ENCODE measurements at places on chromosomes 7 and 10.
A peak's percentile ranks its signal among the peaks of the same experiment; 100 is the strongest.

DNA sequence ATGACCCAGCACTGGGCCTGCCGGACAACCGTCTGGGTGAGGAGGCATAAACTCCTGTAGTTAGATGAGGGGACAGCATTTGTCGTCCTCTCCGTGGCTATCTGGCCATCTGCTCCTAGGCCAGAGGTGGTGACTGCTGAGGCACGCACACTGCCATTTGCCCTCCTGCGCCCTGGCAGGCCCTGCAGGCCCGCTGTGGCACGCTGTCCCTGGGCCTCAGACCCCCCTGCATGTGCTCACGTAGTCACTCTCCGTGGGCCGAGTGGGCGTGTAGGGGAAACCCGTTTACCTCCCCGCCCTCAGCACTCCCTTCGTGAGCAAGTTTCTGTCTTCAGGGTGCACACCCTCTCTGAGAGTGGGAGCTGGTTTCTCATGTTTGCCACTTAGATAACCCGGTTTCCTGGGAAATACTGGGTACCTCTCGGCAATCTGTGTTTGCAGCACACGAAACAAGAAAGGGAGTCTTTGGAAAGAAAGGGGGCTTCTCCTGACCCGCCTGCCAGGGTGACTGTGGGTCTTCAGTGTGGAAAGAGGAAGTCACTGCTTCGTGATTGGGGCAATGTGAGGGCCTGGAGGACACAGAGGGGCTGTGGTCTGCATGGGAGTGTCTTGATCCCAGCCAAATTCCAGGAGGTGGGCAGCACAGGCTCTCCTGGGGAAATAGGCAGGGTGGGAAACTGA is 10.8 kb downstream of the ADAMTS14 start:
- no peak for DNase-seq

GRCh38 chr10:44178856-44179255 is 206.0 kb downstream of the CXCL12 start:
- DNase-seq: no peak

- no peak for DNase-seq
These were observed 530 bp upstream of the ANXA7 start for GRCh38 chr10:73414230-73414945.

DNA sequence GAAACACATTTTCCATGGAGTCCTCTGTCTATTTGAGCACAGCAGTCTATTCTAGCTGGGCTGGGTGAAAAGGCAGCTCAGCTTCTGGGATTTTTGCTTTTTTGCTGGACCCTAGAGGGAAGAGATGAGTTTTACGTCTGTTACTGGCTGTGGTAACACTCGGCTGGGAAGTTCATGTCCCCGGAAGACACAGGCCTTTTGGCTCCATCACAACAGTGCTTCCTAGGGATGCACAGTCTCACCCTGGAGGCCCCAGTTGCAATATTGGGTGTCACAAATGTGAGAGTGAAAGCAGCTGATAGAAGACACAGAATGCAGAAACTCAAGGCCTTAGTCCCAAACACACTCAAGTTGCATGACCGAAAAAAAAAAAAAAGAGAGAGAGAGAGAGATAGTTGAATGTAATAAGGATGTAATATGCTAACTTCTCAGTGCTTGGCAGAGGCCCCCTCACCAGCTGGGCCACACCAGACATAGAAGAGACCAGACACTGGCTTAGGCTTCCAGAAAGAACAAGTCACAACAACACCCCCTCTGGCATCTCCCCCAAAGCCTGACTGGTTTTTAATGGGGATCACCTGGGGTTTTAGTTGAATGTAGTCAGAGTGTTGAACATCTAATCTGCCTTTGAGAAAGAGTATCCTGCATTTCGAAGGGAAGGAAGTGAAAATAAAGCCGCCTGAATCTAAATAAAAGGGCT is 545.4 kb upstream of the FZD8 start:
- DNase-seq: no peak

- DNase-seq: no peak
These were observed 313.1 kb upstream of the RNF32 start for GRCh38 chr7:156327474-156327873.

GRCh38 chr7:3780525-3780924 is 479.5 kb downstream of the SDK1 start:
- no peak for DNase-seq

GRCh38 chr7:1591876-1592275 is 22.0 kb upstream of the PSMG3 start:
- no peak for DNase-seq

GRCh38 chr7:2824678-2825461 is 19.2 kb downstream of the GNA12 start:
- DNase-seq: no peak

DNA sequence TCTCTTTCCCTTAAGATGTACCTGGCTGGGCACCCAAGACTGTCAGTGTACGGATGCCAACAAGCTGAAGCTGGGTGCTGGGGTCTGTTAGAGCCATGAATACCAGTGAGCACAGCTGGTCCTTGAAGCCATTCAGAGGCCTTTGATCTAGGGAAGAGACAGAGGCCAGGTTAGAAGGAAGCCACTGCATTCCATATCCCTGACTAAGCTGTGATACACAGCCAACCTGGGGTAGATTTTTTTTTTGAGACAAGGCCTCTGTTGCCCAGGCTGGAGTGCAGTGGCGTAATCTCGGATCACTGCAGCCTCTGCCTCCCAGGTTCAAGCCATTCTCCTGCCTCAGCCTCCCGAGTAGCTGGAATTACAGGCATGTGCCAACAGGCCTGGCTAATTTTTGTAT is 20.8 kb downstream of the ZDHHC16 start:
- DNase-seq: no peak

- no peak for DNase-seq
These were observed 151.2 kb downstream of the PLXNA4 start for GRCh38 chr7:132424821-132425724.

- DNase-seq: peak; percentile 70
These were observed at the start of gene ARMC3 for GRCh38 chr10:22927661-22928403. ARMC3 (plus strand) TSS chr10:22928053; CDS start chr10:22931997, 3,944 bp downstream.

All from activated naive CD4-positive, alpha-beta T cell treated with anti-CD3 and anti-CD28 coated beads, Interleukin-2, amount 50 U/mL, for 16 hours (primary cell).